ENCODE measurements at places on chromosomes 11 and 22. TPM values are rescaled to one million over a fixed set of nuclear protein-coding genes. Genes with fewer than 3 reads are reported as not detected.

Gene MMP11
- 0.70 TPM for total RNA-seq

Gene SCT
- total RNA-seq: not detected

Gene USH1C
- not detected for total RNA-seq

Gene CLP1
- 19.8 TPM for total RNA-seq

Gene OR52I1
- not detected for total RNA-seq

Gene SMTNL1
- not detected for total RNA-seq

Gene TMEM9B
- 25.2 TPM for total RNA-seq

Gene EMSY
- total RNA-seq: 32.1 TPM

Gene TBX1
- 0.09 TPM for total RNA-seq

Gene C1QTNF5
- not detected for total RNA-seq

Gene FIBIN
- total RNA-seq: not detected

Gene TTC28
- total RNA-seq: 1.3 TPM

Gene SCGB1D2
- total RNA-seq: not detected

Gene TBX10
- total RNA-seq: not detected

Gene CACNA1I
- total RNA-seq: 0.07 TPM

Gene LRRC74B
- total RNA-seq: not detected

Gene LRRC75B
- total RNA-seq: 2.6 TPM

Gene NEFH
- 7.9 TPM for total RNA-seq

Gene SLC17A6
- not detected for total RNA-seq

Gene FADS3
- total RNA-seq: 13.5 TPM

Gene SLN
- total RNA-seq: not detected

Gene OR2D2
- 0.72 TPM for total RNA-seq

Gene ZBTB16
- 3.8 TPM for total RNA-seq

Gene PGAP2
- 30.0 TPM for total RNA-seq

Gene MPZL3
- 64.6 TPM for total RNA-seq

Gene CNTF
- 3.9 TPM for total RNA-seq

Gene PLAAT4
- total RNA-seq: 12.2 TPM

Gene CASP12
- total RNA-seq: not detected

Gene FAM118A
- 32.0 TPM for total RNA-seq

Gene LINC01488
- total RNA-seq: not detected

Gene AGBL2
- total RNA-seq: 4.5 TPM

Gene RAG1
- total RNA-seq: not detected

Gene MMP8
- not detected for total RNA-seq

Gene KCNK4
- total RNA-seq: 0.23 TPM

Gene HSPB2
- total RNA-seq: not detected

Gene OSBPL5
- 3.4 TPM for total RNA-seq

Gene CABP7
- total RNA-seq: not detected

Gene ATF4
- 392 TPM for total RNA-seq

Gene PIH1D2
- 0.59 TPM for total RNA-seq

Gene OR2AG2
- total RNA-seq: 0.62 TPM

Gene ACCS
- 19.7 TPM for total RNA-seq

Gene ABCC8
- not detected for total RNA-seq

Gene TTC38
- 19.2 TPM for total RNA-seq

Gene PDGFD
- not detected for total RNA-seq

Gene HEPHL1
- total RNA-seq: not detected

Gene THY1
- 1.8 TPM for total RNA-seq

Gene TRIM5
- 9.3 TPM for total RNA-seq

Gene OTOG
- not detected for total RNA-seq

Gene KRTAP5-10
- not detected for total RNA-seq

Gene H19
- total RNA-seq: not detected

Gene LDLRAD3
- 0.54 TPM for total RNA-seq

Gene NXPE2
- not detected for total RNA-seq

Gene INPP5J
- 0.07 TPM for total RNA-seq

Gene OR51B4
- total RNA-seq: not detected

Measured in activated CD4-positive, alpha-beta T cell treated with anti-CD3 and anti-CD28 coated beads, Interleukin-2, amount 10 ng/mL, durations not matched to agents 24 days and 14 days (primary cell).